DMS79 treated with DMSO at 0.1 percent for 48 hours (cell line): ENCODE measurements at places on chromosomes 2 and 18.

DNA sequence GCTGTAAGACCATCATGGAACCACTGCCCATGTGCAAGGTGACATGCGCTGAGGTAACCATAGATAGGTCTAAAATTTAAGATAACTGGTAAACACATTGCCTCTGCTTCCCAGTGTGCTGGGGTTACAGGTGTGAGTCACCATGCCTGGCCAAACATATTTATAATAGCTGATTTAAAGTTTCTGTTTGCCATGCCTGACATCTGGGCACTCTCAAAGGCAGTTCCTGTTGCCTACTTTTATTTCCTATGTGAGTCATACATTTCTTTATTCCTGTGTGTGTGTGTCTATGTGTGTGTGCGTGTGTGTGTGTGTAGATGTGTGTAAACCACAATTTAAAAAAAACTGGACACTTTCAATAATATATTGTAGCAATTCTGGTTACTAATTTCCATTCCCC, 415.2 kb upstream of the NETO1 start:
- no peak for DNase-seq

- DNase-seq = no peak
Observed at GRCh38 chr2:215752991-215753390, 260.4 kb downstream of the MREG start.

GRCh38 chr2:224946895-224947294, 95.4 kb downstream of the DOCK10 start:
- DNase-seq = no peak

- DNase-seq = no peak
Observed at GRCh38 chr18:69002233-69002632, 204.4 kb downstream of the CCDC102B start.

GRCh38 chr2:202636213-202636513, 1.4 kb downstream of the FAM117B start:
- DNase-seq = no peak

- DNase-seq = no peak
Observed at GRCh38 chr2:127873707-127874303, 12.0 kb downstream of the AMMECR1L start.

DNA sequence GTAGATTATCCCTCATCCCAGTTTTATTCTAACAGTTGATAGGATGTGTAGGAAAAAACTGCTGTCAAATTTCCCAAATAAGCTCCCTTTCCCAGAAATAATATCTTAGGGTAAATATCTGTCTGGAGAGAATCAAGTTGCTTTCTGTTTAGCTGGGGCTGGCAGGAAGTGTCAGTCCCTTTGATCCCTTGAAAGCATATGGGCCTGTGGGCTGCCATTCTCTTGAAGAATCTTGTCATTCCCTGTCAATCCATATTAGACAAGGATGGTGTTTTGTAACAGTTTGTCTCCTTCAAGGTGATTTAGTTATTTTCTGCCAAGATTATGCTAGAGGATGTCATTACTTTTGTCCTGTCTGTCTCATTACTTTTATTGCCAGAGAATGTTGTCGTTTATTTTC, 37.1 kb upstream of the UBE2E3 start:
- no peak for DNase-seq

DNA sequence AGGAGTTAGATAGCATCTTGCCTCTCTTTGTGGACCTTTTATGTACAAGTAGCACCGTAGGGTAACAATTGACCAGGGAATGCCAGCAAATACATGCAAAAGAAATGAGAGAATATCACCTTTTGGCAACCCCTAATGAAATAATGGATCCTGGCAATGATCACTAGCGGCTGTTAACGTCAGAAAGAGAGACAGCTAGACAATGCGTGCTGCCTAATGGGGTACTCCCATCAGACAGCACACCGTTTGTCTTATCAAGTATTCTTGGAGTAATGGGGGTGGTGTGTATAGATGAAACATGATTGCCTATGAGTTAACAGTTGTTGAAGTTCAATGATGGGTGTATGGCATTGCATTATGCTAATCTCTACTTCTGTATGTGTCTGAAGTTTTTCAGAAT, 1.6 kb downstream of the ELAC1 start:
- peak; percentile 62 for DNase-seq

DNA sequence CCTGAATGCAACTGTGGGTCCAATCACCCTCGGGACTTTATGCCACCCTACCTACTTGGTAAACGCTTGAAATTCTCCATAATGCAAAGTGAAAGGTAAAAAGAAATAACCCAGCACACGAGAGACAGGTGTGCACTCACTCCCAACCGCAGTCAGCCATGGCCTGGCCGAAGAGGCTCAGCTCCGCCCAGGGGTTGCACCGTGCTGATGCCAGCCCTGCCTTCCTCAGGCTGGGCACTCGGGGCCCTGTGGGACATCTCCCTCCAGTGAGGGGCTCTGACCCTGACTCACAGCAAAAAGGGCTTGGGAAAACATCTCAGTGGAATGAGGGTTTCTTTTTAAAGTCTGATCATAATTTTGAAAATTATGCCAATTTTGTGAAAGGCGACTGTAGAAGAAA, 13.3 kb downstream of the SLC66A2 start:
- no peak for DNase-seq

DNA sequence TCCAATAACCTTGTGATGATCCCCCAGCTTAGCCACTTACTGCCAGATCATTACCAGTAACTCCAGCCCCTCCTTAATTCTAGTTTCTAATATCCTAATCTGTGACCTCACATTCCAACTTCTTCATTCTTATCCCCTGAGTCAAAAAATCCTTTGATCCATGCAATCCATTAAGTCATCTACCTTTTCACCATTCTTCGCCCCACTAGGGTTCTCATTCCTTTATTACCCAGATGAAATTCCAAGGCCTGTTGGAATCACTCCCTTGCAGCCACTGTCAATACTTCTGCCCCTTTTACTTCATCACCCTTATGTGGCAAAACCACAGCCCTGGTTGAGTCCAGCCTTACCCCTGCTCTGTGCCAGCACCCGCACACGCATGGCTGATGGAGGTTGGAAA, 20.3 kb upstream of the IL36G start:
- DNase-seq = no peak

DNA sequence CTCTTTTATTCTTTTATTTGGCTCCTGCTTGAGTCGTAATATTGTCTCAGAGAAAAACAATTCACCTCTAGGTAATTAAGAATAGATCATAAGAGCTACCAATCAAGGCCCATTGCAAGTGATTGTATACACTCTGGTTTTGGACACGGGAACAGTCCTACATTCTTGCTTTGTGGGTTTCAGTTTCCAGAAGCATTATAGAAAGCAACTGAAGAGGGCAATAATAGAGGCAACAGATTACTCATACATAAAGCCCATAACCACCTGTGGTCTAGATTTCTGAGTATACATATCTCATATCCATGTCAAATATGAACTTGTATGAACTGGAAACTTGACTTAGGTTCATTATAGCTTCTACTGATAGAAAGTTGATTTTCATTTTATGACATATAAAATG, 65.4 kb downstream of the DIS3L2 start:
- DNase-seq = no peak

DNA sequence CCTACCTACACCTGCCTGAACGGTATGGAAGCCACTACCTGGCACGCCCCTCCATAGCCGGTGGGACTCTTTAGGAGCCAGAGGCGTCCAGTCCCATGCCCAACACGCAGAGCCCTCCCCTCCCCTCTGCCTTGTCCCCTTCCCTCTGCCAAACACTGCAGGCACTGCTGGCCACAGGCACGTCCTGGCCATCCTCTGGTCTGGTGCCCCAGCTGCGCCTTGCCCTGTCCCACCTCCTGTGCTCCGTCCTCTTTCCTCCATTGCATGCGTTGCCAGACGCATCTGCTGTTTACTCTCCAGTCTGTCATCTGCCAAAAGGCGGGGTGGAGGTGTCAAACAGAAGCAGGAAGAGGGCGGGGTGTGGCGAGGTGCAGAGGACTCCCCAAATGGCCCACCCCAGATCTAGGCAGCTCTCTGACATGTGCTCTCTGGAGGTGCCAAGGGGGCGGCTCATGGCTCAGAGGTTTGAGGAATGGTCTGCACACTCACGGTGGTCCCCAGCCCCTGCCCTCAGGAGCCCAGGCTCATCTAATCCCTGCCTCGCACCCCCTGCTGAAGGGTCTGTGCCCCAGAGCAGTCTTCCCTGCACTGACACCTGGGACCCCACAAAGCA, 45.1 kb downstream of the HS6ST1 start:
- DNase-seq = no peak

DNA sequence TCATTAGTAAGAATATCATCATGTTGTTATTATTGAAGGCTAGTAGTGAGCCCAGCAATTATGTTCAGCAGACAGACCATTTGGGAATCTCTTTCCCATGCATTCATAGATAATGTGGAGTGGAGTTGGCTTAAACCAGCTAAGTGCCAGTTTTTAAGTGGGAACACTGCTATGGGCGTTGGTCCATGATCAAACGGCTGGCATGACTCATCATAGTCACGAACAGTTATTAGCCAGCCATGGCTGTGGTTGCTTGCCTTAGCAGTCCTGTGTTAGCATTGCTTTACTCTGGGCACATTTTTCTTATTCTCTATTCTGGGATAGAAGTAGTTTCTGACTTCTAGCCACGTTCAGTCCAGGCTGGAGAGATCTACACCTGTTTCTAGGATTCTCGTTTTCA, 17.7 kb downstream of the EIF4E2 start:
- no peak for DNase-seq

DNA sequence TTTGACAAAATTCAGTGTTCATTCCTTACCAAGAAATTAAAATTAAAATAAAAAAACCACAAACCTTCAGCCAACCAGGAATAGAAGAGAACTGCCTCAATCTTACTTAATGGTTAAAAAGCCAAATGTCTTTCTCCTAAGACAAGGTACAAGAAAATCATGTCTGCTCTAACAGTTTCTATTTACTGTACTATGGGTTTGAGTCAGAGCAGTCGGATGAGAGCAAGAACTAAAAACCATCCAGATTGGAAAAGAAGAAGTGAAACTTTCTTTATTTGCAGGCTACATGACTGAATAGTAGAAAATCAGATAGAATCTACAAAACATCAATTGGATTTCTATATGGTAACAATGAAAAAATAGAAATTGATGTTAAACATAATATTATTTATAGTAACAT, 555.5 kb upstream of the TNP1 start:
- no peak for DNase-seq

DNA sequence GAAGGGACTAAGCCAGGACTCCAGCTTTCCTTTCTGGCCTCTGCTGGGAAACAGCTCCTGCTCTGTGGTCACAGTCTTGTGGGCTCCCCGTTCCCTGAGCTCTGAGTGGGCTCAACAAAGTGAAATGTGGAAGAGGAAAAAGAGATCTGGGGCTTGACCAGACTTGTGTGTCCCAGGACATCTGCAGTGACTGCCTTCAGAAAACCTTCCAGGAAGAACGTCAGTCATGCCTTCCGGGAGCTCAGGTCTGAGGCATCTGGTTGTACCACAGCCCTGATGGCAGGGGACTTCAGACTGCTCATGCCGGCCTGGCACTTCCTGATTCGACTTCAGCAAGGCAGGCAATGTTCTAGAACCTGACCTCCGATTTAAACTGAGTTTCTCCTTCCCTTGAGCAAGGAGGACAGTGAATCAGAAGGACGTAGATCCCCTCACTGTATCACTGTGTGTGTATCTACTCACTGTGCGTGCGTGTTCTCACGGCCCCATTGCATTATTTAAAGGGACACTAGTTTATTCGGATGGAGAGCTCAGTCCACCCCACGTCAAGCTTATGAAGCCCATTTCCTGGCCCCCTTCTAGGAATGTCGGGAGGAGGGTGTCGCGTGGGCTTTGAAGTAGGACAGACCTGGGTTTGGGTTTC, 548 bp upstream of the FBLN7 start:
- peak; percentile 34 for DNase-seq
